Stimulated activated CD8-positive, alpha-beta memory T cell treated with anti-CD3 and anti-CD28 coated beads, Interleukin-15, amount 100 ng/mL, for 48 hours (primary cell): ENCODE measurements at places on chromosomes 5 and 9.

GRCh38 chr5:66898241-66898995, 298.2 kb downstream of the CD180 start:
- DNase-seq = no peak

GRCh38 chr5:121596882-121597281, 254.8 kb upstream of the FTMT start:
- DNase-seq = no peak

GRCh38 chr5:109450129-109450877, 40.5 kb upstream of the PJA2 start:
- DNase-seq = no peak

- DNase-seq = no peak
These were observed 4.0 kb downstream of the TOR4A start for GRCh38 chr9:137281345-137282116.

GRCh38 chr9:72949918-72950325, 2.9 kb downstream of the ALDH1A1 start:
- DNase-seq = no peak

GRCh38 chr5:172499287-172499686, 45.0 kb upstream of the SH3PXD2B start:
- no peak for DNase-seq

DNA sequence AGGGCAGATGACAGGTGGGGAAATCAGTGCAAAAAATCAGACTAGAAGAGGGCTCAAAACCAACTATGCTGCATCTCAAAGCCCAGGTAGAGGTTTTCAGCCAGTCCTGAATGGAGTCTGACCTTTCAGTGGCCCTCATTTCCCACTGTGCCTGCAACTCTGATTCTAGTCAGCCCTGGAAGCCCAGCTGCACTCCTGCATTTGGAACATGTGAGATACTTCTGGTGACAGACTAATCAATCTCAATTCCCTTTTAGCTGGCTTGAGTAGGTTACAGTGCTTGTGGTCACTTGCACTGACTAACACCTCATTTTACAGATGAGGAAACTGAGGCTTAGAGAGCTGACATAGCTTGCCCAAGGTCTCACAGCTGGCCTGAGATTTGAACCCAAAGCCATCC, 7.9 kb upstream of the ACSL6 start:
- no peak for DNase-seq

DNA sequence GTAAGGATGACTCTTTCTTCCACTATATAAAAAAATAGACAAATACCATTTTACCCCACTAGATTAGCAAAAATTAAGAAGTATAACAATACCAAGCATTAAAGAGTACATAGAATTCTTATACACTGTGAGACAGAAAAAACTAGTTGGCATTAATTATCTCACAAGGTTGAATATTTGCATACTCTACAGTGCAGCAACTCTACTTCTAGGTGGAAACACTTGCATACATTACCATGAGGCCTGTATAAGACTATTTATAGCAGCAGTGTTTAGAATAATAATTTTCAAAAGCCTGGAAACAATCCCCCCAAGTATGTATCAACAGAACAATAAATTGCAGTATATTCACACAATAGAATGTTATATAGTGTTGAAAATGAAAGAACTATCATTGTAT, 19.0 kb upstream of the PURA start:
- DNase-seq = no peak

GRCh38 chr9:129143031-129143927, 32.1 kb downstream of the PTPA start:
- peak; percentile 41 for DNase-seq

DNA sequence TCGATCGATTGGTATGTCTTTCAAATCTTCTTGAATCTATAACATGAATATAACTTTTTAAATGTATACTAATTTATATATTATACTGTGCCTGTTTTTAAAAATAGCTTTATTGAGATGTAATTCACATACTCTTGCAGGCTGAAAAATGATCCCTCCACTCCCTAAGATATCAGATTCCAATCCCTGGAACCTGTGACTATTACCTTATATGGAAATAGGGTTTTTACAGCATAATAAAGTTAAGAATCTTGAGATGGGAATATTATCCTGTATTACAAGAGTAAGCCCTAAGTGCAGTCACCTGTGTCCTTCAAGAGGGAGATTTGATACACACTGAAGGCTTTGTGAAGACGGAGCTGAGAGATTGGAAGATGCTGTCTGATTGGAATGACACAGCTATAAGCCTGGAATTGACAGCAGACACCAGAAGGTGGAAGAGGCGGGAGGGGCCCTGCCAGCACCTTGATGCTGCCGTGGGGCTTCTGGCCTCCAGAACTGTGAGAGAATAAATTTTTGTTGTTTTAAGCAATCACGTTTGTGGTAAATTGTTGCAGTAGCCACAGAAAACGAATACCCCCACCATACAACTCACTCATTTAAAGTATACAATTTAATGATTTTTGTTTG, 161.3 kb downstream of the RMI1 start:
- DNase-seq = no peak

DNA sequence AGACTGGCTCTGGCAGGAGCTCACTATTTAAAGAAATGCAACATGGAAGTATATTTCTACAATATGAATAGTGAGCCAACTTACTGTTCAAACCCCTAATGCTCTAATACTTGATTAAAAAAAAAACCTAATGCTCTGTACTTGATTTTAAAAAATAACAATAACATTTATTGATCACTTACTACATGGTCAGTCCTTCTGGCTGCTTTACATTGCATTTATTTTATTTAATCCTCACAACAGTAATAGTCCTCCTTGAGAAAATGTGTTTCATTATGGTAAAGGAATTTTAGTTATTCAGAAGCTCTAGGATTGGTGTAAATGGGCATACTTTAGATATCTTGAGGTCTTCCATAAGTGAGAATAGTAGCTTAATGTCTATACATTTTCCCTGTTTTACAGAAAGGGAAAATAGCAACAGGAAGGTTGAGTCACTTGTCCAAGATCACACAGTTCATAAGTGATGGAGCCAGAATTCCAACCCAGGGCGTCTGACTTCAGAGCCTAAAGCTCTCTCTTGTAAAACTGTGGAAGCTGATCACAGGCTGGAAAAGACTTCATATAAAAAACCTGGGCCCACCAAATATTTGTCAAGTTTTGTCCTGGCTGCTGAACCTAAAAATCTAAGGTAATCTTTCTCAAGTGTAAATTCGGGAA, 1.0 kb downstream of the STARD4 start:
- no peak for DNase-seq

DNA sequence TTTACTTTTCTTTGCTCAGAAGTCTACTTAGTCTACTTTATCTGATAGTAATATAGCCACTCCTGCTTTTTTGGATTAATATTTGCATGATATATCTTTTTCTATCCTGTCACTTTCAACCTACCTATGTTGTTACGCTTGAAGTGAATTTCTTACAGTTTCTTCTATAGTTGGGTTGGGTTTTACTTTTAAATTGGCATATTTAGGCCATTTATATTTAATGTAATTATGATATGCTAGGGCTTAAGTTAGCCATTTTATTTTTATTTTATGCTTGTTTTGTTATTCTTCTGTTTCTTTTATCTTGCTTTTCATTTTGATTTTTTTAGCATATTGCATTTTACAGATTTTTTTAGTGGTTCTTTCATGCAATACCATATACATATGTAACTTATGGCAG, 164.7 kb downstream of the AOPEP start:
- no peak for DNase-seq

DNA sequence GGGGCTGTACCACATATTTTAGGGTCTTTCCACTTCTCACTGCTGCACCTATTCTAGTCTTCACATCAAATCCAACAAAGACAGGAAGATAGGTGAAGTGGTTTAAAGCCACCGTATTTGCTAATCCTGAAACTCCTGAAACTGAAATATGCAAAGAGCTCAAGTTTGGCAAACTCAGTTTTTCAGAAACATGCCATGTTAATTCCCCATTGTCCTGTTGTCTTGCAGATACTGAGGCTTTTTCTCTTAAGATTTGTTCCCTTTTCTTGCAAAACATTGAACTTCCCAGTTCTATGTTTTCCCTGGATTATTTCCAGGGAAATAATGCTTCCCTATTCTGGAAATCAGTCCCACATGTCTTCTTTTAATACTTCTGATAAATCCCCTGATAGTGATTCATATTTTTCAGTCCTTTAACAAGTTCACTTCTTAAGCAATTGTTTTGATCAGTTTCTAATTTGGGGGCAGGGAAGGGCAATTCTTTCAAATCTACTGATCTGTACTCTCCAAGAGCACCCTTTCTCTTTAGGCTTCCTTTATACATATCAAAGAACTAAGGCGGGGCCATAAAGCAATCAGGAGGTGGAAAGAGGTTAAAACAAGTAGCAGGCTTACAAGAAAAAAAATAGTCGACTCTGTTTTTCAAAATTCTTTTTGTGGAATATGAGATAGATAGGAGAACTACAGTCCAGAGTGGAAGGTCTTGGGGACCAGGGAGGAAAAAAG, 648.5 kb downstream of the BNC2 start:
- no peak for DNase-seq

DNA sequence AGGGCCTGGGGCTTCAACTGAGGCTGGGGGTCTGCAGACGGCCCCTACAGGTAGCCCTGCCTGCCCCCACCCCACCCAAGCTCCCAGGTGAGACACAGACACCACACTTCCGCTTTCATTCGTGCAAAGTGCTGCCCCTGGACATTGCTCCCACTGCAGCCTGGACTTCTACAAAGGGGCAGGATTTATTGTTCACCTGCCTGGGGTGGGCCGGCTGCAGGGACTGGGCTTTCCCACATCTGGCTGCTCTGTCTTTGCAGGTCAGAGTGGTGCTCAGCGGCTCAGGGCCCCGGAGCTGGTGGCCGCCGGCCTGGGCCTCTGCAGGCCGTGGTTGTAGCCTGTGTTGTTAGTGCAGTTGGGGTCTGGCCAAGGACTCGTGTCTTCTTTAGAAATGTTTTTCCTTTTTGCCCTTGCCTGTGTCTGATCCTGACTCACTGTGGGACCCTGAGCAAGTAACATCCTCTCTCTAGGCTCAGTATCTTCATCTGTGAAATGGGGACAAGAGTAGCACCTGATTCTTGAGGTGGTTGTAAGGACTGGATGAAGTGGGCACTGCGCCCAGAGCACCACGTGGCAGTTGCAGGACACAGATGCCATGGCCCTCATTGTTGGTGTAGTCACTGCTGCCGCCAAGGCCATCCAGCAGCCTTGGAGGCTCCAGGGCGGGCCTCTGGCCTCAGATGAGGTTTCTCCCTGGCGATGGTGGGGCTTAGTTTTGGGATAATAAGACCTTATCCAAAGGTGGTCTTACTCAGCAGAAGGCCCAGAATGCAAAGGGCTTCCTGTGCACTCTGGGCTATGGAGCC, 143.9 kb downstream of the CACNA1B start:
- no peak for DNase-seq

DNA sequence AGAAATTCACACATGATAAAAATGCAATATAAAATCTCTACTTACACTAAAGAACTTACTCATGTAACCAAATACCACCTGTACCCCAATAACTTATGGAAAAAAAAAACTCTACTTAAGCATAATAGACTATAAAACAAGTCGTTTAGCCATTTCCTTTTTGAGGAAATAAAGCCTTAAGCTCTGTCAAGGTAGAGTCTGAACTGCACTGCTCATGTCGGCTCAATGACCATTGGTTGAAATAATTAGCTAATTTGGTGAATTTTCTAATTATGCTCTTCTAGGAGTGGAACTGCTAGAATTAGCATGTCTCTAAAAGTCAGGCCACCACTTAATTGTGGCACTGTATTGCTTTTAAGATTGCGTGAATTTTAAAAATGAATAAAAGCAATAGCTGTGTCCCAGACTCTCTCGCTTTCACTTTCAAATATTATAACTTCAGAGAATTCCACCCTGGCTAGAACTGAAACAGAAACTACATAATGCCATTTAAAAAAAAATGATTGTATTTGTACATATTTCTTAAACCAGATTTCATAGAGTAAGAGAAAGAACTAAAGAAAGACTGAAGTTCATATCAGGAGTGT, 113.0 kb upstream of the PCA3 start:
- no peak for DNase-seq
